ENCODE measurements at places on chromosomes 1 and 21.
A peak's percentile ranks its signal among the peaks of the same experiment; 100 is the strongest.

DNA sequence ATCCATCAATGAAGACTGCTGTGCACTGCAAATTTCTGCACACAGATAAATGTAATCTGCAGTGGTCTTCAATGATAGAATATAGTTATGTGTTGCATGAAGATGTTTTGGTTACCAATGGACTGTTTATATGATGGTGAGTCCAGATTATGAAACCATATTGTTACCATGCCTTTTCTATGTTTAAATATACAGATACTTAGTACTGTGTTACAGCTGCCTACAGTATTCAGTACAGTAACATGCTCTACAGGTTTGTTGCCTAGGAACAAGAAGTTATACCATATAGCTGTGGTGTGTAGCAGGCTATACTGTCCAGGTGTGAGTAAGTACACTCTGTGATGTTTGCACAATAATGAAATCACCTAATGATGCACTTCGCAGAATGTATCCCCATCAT lies 40.8 kb downstream of the SORT1 start:
- DNase-seq = no peak

DNA sequence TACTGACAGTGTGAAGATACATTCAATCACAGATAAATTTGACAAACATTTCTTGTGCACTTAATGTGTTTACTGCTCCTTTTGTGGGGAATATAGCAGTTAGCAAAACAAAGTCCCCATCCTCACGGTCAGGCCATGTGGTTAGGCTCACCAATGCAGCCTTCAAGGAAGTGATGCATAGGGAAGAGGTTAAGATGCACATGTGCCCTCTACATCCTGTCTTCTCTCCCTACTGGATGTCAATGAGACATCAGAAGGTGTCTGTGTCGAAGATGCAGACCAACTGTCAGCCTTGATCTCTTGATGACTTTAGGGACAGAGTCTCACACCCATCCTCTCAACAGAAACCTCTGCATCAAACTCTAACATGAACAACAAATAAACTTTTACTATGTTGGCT lies 78.7 kb downstream of the FH start:
- no peak for DNase-seq

- DNase-seq = no peak
Observed at GRCh38 chr1:233075915-233076295, 125.5 kb downstream of the NTPCR start.

DNA sequence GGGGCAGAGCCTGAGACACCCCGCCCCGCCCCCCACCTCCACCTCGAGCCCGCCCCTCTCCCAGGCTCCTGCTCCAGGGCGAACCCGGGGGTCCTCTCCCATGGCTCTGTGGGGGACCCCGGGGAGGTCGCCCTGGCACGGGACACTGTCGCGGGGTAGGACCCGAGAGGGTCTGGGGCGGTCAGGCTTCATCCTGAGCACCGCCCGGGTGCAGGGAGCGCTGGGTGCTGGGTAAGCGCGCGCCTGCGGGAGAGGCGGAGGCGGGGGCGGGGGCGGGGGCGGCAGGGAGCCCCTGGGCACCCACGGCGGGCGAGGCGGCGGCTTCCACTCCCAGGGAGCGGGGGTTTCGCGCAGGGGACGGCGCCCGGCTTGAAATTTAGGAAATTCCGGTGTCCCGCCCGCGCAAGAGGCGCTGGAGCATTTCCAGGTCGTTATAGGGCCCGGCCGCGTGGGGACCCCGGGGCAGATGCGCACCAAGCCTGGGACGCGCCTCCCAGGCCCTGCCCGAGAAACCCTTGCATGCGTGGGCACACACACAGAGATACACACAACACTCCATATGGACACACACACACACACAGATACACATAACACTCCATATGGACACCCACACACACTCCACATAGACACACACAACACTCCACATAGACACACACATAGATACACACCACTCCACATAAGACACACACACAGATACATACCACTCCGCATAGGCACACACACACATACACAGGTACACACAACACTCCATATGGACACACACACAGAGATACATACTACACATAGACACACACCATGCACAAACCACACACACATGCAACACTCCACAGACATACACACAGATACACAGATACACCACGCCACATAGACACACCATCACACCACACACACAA lies 48.7 kb upstream of the SLC19A1 start:
- peak; percentile 23 for DNase-seq

DNA sequence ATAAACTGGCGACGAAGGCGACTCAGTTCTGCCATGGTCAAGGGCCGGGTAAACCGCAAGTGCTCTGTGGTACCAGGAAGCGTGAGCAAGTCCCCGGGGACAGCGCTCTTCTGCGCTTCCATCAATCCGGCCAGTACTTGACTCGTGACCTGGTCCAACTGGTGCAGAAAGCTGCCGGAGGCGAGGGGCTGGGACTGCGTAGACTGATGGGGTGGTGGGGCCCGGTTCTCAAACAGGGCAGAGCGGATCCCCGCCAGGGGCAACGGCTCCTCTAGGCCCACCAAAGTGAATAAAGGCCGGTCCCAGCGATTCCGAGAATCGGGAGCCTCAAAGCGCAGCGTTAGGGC lies 852 bp downstream of the KTI12 start:
- DNase-seq = no peak

GRCh38 chr1:17665950-17666720 lies 89.0 kb upstream of the ACTL8 start:
- no peak for DNase-seq

- DNase-seq = no peak
Observed at GRCh38 chr21:24423546-24423945, 1183.7 kb downstream of the MRPL39 start.

DNA sequence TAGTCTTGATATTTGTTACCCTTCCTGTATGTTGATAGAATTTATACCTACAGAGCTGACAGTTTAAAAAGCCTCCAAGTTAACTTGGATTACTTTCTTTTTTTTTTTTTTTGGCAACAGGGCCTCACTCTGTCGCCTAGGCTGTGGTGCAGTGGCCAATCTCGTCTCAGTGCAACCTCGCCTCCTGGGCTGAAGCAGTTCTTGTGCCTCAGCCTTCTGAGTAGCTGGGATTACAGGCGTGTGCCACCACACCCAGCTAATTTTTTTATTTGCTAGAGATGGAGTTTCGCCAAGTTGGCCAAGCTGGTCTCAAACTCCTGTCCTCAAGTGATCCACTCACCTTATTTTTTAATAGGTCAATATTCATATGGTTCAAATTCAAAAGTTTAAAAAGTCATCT lies 32.7 kb downstream of the WDTC1 start:
- no peak for DNase-seq

GRCh38 chr1:234997896-234998741 lies 130.5 kb downstream of the TOMM20 start:
- no peak for DNase-seq

DNA sequence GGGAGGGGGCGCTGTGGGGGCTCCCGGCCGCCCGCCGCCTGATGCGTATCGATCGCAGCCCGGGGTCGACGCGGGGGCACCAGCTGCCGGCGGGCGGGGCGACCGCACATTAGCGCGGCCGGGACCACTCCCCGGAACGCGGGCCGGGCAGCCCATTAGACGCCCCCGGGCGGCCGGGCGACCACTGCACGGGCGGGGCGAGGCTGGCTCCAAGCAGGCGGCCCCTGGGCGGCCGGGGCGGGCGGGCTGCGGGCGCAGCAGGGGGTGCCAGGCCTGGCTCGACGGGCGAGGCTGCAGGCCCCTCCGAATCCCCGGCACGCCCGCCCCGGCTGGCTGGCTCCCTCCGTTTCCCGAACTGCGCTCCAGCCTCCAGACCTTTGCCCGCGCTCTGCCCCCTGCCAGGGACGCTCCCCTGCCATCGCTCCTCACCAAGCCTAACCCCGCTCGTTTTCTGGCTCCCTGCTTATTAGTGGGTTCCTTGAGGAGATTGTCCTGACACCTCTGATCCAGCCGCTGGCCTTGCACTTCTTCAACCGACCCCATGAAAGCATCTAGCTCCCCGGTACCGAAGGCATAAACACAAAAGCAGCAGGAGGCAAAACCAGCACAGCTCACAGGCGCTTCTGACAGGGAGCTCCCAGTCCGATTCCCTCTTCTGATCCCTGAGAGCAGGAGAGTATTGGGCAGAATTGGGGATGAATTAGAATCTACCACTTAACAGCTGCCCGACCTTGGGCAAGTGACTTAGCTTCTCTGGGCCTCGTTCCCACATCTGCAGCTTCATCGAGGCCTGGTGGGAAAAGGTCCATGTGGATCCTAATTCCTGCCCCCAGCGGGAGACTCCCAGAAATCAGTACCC lies 92.6 kb upstream of the CASZ1 start:
- no peak for DNase-seq

- no peak for DNase-seq
Observed at GRCh38 chr1:232990176-232991128, 40.0 kb downstream of the NTPCR start.

- DNase-seq = no peak
Observed at GRCh38 chr1:56291374-56291919, 287.9 kb downstream of the PLPP3 start.

- no peak for DNase-seq
Observed at GRCh38 chr1:17588048-17588871, 48.8 kb downstream of the ARHGEF10L start.

- DNase-seq = no peak
Observed at GRCh38 chr1:108925920-108926319, 37.4 kb downstream of the CLCC1 start.

DNA sequence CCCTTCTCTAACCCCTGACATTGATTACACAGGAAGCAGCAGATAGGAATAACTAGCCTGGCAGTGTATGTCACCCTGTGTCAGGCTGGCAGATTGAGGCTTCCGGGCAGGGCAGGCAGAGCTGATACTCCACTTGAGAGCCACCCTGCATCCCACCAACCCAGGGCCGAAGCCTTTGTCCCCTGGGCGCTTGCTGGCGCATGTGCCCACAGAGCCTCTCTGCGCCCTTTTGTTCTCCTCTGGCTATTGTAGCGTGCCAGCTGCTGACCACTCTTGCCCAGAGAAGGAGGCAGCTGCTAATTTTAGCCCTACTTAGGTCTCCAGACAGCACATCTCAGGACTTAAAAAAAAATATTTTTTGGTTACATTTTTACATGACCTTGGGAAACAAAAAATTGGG lies 304.9 kb downstream of the HHAT start:
- DNase-seq = no peak

DNA sequence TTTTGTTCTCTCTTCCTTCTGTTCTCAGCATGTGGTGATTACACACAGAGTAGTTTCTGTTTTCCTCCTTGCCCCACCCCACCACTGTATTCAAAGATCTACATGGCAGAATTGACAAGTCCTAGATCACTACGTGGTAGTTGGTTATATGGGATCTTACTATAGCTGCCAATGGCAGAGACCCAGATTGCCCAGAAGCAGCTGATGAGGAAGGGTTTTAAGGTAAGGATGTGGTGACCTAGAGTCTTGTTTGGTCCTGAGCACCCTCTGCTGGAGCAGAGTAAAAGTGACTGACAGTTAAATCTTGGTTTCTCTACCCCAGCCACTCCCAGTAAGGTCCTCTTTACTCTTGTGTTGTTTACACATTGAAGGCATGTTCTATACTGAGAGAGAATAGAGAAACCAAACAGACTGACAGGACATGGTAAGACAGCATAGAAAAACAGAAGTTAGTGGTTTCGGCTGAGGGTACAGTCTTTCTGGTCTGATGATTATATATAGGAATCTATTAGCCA lies 22.8 kb upstream of the STRIP1 start:
- DNase-seq = no peak

DNA sequence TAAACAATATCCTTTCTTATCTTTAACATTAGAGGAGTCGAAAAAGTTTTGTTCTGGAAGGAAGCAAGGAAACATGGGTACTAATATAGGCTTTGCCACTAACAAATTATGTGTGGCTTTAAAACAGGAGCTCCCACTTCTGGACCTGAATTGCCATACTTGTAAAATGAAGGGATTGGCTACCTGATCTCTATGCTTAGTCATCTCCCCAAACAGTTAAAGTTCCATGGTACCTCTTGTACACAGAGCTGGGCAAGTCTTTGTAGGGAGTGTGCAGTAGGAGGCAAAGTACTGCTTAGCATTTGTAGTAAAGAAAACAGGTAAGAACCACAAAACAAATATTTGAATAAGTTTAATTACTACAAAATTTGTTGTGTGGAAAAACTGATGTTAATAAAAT lies 81.3 kb downstream of the MAST2 start:
- DNase-seq = no peak

- no peak for DNase-seq
Observed at GRCh38 chr21:44507673-44508425, 32.1 kb downstream of the KRTAP10-1 start.

- no peak for DNase-seq
Observed at GRCh38 chr1:161299347-161299746, 10.4 kb downstream of the MPZ start.
